ENCODE measurements at places on chromosomes 12 and 14.

DNA sequence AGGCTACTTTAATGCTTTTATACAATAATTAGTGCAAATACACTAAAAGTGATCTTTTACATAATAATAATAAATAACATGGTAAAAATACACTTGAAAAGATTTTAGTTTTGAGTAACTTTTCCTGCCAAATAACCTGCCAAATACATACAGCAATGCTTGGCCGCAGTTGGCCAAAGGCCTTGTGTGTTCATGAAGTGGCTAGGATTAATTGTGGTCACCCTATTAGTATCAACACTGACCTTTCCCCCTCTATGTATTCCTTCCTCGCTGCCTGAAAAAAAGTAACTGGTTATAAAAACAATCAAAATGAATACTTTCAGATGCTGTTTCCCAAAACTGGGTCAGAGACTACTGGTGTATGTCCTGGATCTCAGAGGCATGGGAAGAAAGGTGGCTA, 34.3 kb downstream of the KICS2 start:
- DNase-seq, result no peak

GRCh38 chr12:77429426-77429825, 364.1 kb upstream of the E2F7 start:
- no peak for DNase-seq

DNA sequence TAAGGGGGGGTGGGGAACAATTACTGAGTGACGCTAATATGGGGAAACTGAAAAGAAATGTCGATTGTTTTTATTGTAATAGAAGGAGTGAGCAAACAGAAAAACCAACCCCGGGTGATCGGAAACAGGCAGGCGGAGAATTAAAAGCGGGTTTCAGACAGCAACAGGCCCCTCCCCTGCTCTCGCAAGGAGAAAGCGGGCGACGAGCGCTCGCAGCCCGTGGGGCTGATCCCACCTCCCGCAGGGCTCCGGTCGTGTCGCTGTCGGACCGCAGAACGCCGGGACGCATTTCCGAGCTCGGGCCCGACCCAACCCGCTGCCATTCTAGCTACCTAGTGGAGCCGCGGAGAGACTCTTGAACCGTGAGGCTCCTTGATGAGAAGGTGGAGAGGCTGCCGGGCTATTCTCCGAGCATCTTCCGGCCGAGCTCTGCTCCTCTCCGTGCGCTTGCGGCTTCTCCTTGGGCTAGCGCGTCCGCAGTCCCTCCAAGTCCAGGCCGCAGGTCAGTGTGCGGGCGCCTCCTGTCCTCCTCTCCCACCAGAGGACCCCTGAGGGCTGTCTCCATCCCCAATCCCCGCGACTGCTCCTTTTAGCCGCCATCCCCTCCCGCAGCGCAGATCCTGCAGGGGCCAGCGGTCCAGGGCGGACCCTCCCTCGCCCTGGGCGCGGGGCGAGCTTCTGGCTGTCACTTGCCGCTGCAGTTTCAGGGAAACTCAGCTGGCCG, 4.1 kb upstream of the PAX9 start:
- no peak for DNase-seq

GRCh38 chr12:109947521-109947920, 47.4 kb downstream of the TCHP start:
- peak; percentile 36 for DNase-seq

DNA sequence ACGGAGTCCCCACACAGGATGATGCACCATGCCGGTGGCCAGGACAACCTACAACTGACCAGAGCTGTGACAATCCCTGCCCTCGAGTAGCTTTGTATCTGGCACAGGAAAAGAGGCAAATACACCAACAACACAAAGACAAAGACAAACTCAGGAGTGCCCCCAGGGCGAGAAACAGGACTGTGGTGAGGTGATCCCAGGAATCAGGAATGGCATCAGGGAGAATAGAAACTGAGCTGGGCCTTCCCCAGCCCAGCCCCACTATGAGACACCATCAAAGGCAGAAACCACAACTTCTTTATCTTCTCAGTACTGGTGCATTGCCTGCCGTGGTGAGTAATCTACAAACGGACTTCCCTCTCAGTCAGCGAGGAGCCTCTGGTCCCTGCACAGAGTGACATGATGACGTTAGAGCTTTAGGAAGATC, 157.7 kb downstream of the TTC7B start:
- DNase-seq, result peak; percentile 88

DNA sequence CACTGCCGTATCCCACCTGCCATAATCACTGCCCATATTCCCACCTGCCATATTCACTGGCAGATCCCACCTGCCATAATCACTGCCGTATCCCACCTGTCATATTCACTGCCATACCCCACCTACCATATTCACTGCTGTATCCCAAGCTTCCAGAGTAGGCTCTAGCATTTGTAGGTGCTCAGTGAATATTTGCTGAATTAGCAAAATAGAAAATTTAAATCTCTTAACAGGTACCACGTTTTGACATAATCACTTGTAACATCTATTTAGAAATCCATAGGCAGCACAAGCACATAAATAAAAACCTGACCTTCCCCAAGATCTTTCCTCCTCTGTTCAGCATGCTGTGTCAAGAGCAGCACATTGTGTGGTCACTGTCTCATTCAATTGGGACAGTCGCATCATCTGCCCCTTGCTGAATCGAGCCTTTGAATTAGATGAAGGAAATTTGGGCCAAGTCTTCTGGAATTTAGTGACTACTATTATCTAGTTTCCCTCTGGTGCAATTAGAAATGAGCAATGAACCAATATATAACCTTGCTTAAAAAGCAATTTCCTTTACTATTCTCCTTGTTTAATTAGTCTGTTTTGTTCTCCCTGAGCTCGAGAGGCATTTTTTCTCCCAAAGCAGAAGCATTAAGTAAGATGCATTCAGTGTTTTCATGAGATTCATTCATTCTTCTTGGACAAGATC, 144.9 kb upstream of the FGD4 start:
- no peak for DNase-seq

GRCh38 chr12:11269607-11270006, at the start of gene PRB3:
Gene PRB3, minus strand, starts transcription at chr12:11269707. Its CDS starts 38 bp downstream, at chr12:11269669.
- DNase-seq, result no peak

DNA sequence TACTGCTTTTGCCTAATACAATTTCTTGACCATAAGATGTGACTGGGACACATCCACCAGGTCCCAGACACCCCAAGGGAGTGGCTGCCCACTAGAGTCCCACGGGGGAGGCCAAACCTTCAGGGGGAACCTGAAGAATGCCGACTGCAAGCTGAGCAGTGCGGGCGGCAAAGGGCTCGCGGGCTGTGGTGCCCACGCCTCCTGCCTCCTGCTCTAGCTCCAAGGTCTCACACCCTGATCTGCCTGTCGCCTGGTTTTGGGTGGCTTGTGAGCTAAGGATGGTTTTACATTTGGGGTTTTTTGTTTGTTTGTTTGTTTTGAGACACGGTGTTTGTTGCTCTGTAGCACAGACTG, 75.2 kb downstream of the MOK start:
- no peak for DNase-seq

DNA sequence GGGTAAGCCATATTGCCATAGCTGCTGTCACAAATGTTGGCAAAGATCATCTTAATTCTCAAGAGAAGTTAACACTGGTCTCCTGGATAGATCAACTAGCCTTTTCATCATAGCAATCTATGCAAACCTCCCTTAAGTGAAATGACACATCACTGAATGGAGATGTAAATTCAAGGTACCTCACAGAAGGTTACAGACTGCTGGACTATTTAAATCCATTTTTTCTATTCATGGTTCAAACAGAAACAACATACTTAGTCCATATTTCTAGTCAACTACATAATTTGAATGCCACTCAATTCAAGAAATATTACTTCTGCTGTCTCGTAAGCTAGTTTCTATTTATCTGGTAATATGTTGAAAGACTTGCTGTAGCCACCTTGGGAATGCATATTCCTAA, 748.3 kb downstream of the C12orf50 start:
- DNase-seq, result no peak

DNA sequence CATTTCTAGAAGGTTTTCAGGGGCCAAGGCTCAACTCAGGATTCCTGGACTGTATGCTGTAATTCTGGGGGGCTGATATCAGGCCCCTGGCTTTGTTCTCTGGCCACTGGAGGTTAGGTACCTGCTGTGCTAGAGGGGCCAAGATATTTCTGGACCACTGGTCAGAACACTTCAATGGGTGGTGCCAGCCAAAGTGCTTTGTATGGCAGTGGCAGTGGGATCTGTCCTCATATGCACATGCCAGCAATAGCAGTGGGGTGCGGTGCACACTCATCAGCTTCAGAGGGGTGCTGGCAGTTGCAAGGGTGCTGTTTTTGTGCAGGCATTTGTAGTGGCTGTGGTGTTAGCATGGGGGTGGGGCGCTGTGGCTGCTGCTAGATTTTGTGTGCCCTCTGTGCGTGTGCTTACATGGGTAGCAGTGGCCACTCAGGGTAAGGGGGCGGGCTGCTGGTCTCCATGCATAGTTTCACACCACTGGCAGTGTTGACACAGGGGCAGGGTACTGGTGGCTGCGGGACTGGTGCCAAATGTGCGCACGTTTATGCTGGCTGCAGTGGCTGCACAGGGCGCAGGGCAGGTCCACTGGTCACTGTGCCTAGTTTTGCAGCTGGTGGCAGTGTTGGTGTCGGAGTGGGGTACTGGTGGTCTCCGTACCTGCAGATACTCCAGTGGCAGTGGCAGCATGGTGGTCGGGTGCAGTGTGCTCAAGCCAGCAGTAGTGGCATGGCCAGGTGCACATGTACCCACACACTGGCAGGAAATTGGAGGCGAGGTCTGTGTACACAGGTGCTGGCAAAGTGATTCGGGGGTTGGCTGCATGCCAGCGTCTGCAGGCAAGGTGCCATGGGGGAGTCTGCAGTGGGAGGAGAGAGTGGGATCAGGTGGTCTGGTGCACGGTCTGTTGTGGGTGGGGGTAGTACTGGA, 12.6 kb downstream of the NOPCHAP1 start:
- DNase-seq, result no peak

DNA sequence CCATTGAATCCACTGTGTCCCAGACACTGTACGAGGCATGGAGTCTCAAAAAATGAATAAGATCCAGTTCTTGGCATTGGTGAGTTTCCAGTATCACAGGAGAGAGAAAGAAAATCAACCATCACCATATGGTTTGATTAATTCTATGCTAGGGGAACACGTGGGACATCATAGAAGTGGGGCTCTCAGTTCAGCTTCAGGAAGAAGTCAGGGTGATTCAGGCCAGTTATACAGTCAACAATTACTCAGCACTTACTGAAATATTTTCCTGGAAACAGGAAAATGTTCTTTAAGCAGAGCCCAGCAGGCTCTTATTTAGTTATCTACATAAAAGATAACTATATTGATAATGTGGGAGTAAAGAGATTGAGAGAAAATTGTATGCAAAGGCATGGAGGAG, 407.2 kb downstream of the NOVA1 start:
- no peak for DNase-seq

DNA sequence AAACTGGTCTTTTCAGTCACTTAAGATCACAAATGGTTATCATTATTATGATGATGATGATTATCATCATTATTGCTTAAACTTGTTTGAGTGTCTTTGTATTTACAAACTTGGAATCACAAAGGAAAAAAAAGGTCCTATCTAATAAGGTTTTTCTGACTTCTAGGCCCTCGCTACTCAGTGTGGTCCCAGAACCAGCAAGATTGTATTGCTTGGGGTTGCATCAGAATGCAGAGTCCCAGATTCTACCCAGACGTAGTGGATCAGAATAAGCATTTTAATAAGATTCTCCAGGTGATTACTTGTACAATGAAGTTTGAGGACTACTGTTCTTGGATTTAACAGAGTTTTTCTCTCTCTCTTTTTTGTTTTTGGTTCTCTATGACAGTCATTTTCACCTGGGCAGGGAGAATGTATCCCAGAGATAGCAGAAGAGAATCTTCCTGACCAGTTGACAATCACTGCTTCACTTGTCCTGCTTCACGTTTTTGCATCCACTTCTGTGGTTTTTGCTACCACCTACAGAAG, 29.3 kb upstream of the PPP1R12A start:
- DNase-seq, result no peak

GRCh38 chr12:93841671-93842070, 164.5 kb downstream of the CRADD start:
- no peak for DNase-seq

GRCh38 chr12:64457466-64457865, 5.5 kb downstream of the TBK1 start:
- DNase-seq, result no peak

- no peak for DNase-seq
These were observed 107.1 kb upstream of the BCAT1 start for GRCh38 chr12:25056011-25056410.
